ENCODE measurements at places on chromosomes 12 and 14.

DNA sequence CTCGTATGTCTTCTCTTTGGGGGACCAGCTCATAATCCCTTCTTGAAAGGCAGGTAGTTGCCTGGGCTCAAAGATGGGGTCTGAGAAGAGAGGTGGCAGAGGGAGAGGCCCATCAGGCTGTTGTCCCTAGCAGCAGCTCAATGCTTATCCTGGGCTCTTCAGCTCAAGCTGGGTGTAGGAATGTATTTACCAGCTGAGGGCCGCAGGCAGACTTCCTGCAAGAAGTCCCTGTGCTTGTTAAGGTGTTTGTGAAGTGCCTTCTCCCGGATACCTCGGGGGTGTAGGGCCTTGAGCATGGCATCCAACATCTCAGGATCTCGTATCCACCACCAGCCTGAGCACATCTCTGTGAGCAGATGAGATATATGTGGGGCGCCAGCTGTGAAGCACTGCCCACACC, 29.4 kb downstream of the BAZ2A start:
- DNase-seq = no peak

GRCh38 chr14:103398427-103399195, 13.4 kb downstream of the MARK3 start:
- no peak for DNase-seq

DNA sequence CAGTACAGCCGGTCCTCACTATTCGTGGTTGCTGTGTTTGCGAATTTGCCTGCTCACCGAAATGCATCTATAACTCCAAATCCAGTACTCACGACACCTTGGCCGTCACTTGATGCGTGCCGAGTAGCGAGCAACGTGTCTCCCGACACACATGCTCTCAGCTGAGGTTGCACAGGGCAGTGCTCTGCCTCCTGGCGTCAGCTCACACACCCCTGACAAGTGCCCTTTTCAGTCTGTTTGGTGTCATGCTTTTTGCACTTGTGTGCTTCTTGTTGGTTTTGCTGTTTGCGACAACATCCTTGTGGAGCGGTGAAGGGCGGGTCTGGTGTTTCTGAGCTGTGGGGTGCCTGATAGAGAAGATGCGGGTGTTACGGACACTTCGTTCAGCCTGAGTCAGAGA, 110.4 kb upstream of the RFLNA start:
- DNase-seq = no peak

GRCh38 chr12:45348986-45349385, 133.1 kb downstream of the ANO6 start:
- no peak for DNase-seq

GRCh38 chr12:54475537-54475936, 2.1 kb upstream of the GTSF1 start:
- peak; percentile 13 for DNase-seq

DNA sequence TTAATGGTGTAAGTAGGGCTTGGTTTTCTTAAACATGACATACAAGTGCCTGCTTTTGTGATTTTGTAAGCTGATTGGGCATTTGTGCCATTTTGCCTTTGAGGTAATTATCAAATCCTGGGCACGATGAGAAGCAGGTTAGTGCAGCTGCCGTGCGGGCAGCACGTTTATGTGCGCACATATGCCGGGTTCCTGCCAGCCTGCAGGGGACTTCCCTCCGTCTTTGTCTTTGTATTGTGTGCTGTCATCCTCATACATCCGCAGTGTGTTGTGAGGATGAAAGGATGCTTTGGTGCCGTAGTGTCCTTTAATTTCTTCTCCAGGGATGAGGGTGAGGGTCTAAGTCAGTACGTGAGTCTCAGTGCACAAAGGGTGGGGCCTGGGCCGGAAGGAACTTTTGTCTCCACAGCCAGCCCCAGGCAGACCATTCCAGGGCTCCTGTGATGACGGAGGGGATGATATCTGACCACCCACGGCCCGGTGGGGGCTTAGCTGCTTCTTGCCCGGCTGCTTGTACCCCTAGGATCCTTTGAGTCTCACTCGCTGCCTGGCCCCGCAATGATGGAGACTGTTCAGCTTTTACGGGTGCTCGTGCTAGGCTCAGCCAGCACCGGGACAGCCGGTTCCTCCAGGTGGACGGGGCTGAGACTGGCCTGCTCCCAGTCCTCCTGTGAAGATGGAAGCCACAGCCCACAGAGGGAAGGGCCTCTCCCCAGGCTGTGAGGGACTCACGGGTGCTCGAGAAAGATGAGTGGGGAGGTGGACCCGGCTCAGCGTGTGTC, 54.6 kb downstream of the ADGRD1 start:
- DNase-seq = no peak

- DNase-seq = no peak
Measured at GRCh38 chr12:59040043-59040442, 119.7 kb upstream of the LRIG3 start.

GRCh38 chr14:97177016-97177415, 379.8 kb downstream of the VRK1 start:
- peak; percentile 62 for DNase-seq

DNA sequence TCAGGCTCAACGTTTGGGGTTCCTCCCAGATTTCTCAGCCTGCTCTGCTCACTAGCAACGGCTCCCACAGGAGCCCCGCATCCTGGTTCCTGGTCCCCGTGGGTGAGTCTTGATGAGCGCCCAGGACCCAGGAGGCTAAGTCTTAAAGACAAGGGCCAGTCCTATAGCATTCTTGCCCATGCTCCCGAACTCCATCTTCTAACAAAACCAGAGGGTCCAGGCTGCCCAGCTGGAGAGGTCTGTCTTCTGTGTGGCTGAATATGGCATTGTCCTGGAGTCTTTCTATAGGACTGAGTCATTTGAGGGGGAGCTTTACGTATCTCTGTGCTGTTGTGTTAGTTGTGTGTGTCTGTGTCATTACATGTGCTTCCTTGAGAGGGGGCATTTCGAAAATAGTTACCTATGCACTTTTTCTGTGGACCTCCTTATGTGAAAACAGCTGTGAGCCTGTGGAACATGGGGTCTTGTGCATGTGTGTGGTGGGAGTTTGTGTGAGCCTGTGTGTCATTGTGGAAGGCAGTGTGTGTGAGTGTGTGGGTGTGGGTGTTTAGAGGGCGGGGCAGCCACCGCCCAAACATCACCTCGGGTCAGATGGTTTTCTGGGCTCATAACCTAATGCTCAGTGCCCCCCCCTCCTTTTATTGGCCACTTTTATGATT, 9.1 kb upstream of the TBX5 start:
- DNase-seq = no peak

GRCh38 chr14:72662214-72662613, 231.7 kb downstream of the DPF3 start:
- no peak for DNase-seq

GRCh38 chr14:66099931-66100330, 386.2 kb upstream of the CCDC196 start:
- DNase-seq = no peak

GRCh38 chr14:58813745-58814144, 176.0 kb downstream of the DACT1 start:
- no peak for DNase-seq

- no peak for DNase-seq
Measured at GRCh38 chr14:68471029-68471963, 321.6 kb downstream of the ZFP36L1 start.

DNA sequence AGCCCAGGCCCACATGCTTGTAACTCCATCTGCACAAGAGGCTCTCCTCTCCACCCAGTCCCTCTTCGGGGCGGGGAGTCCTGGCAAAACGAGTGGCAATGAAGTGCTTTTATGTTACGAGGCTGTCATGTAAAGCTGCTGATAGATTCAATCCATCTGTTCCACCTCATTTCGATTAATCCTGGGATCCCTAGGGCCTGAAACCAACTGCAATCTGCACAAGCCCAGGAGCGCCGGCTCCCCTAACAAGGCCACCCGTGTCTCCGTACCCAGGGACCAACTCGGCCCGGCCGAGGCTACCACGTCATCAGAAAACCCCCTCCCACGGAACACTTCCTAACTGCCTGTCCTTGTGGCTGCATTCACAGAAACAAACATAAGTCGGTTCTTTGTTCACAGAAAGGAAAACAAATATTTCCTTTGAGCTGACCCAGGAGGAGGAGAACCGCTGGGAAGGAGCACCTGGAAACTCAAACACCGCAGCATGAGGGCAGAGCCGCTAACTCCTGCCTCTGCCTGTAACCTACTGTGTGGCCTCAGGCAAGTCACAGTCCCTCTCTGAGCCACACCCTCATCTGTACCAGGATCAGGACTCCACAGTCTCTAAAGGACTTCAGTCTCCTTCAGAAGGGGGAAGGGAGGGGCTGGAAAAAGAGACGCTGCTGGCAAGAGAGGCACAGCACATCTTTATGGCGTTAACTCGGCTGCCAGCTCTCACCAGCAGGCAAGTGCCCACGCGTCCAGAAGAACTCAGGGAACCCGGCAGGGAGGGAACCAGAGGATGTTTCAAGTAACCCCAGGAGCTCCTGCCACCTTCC, 47.8 kb downstream of the CCDC88C start:
- DNase-seq = no peak

GRCh38 chr14:94914191-94914590, 144.3 kb upstream of the GSC start:
- DNase-seq = no peak

DNA sequence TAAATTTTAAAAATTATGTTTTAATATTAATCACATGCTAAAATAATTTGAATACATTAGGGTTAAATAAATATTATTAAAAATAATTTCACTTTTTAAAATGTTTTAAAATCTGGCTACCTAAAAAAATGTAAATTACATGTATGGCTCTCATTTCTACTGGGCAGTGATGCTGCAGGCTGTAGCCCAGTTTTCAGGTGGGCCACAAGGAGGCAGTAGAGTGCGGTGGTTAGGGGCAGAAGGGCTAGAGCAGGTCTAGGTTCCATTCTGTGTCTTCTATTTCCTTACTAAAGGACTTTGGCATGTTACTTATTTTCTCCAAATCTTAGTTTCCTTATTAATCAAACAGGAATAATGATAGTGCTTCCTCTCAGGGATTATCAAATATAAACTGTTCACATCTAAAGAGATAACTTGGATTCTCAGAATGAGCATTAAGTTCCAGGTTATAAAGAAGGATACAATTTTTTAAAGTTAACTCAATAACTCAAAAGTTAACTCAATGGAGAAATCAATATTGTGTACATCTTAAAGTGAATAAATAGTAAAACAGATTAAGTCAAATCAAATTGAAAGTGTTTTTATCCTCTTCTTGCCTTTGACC, 54.9 kb upstream of the OVCH1 start:
- DNase-seq = peak; percentile 12

DNA sequence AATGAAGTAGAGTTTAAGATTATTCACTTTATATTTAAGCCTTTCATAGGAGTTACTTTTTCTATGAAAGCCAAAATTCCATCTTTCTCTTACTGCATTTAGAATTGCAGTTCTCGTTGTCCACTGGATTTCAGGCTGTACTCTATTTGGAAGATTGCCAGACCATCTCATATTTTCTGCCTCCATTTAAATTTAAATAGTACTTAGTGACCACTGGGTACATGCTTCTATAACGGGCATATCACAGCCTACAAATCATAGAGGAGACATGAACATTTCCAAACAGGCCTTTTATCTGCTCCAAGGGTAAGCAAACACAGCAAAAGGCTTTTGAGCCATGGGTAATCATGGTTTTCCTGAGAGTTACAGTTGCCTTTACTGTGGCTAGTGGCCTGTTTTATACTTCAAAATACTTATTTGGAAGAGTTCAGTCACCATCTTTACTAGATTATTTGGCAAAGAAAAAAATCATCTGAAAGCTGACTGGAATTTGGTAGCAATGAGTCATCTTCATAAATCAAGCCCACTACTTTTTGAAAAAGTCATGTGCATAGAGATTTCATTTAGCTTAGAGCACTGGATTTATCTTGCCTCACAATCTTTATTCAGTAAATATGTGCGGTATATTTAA, 15.7 kb downstream of the ANO6 start:
- peak; percentile 75 for DNase-seq
